ENCODE measurements at places on chromosomes 3 and 15.

DNA sequence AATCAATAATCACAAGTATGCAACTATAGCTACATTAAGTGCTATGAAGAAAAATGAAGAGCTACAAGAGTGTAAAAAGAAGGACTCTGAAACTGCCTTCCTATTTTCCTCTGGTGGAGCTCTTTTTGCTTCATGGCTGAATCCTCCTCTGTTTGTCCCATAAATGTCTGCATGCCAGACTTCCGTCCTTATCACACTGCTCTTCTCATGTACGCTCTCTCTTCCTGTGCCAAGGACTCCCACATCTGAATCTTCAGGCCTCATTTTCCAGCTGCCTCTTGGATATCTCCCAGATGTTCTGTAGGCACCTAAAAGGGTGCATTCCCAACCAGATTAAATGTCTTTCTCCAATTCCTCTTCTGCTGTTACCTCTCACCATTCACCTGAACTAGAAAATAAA is 123.7 kb downstream of the MECOM start:
- DNase-seq = no peak

GRCh38 chr15:69185706-69186105 is 25.3 kb downstream of the GLCE start:
- no peak for DNase-seq

GRCh38 chr15:80695099-80695910 is at the start of gene ABHD17C:
TSS of gene ABHD17C (plus strand) at chr15:80695310. CDS start at chr15:80695430, 120 bp downstream.
- no peak for DNase-seq

DNA sequence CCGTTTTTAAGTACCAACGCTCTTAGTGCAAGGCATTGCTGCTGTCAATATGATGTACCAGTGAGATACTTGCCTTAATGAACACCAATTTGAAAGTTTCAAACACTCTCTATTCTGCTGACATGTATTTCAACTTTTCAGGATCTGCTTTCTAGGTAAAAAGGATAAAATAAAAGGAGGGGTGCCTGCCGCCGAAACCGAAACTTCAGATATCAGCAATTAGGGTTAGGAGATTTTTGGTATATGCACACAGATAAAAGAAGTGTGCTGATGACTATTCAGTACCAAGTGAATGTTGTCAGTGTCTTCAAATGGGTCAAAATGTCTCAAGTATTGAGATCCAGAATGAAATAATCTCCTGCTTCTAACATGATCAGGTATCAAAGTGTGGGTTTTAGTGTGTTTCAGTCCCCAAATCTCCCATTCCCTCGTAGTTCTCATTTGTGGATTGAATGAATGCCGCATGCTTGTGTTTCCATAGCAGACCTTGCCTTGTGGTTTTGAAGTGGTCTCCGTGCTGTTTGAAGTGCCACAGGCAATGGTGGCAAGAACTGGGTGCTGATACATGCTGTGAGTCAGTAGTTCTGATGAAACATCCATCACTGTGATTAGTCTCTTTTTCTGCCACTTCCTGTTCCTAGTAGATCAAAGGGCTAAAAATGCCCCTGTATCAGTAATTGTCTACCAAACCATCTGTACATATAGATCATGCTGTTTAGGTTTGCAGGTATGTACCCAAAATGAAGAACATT is 22.5 kb downstream of the CHST14 start:
- DNase-seq = no peak

- DNase-seq = no peak
Observed at GRCh38 chr3:190644035-190644434, 130.2 kb downstream of the IL1RAP start.
